ENCODE measurements at places on chromosomes 13 and 19.

- no peak for DNase-seq
Observed at GRCh38 chr13:27570906-27571305, 49.4 kb downstream of the LNX2 start.

DNA sequence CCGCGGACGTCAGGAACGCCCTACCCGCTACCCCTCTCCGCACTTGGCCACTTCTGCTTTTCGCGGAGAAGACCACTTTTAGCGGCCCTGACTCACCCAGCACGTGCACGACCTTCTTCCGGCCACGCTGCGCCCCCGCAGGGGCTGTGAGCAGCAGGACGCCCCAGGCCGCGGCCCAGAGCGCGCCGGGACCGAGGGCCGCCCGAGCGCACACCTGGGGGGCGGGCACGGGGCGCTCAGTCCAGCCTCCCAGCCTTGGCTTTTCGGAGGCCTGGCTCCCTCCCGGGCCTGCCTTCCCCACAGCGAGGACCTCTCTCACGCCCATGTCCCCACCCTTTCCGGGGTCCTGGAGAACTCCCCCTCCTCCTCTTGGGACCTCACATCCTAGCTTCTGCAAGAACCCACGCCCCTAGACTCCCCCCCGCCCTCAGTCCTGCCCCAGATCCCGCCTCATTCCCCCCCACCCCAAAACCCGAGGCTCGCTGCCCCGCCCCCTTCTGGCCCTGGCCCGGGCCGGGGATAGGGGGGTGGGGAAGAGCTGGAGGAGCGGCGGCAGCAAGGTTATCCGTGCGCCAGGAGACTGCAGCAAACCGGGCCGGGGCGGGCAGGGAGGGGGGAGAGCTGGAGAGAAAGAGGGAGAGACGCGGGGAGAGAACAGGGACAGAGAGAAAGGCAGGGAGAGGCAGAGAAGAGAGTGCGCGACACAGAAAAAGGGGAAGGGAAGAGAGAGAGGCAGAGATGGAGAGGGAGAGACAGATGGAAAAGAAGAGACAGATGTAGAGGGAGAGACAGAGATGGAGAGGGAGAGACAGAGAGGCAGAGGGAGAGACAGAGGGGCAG lies 11.5 kb downstream of the TM6SF2 start:
- no peak for DNase-seq

DNA sequence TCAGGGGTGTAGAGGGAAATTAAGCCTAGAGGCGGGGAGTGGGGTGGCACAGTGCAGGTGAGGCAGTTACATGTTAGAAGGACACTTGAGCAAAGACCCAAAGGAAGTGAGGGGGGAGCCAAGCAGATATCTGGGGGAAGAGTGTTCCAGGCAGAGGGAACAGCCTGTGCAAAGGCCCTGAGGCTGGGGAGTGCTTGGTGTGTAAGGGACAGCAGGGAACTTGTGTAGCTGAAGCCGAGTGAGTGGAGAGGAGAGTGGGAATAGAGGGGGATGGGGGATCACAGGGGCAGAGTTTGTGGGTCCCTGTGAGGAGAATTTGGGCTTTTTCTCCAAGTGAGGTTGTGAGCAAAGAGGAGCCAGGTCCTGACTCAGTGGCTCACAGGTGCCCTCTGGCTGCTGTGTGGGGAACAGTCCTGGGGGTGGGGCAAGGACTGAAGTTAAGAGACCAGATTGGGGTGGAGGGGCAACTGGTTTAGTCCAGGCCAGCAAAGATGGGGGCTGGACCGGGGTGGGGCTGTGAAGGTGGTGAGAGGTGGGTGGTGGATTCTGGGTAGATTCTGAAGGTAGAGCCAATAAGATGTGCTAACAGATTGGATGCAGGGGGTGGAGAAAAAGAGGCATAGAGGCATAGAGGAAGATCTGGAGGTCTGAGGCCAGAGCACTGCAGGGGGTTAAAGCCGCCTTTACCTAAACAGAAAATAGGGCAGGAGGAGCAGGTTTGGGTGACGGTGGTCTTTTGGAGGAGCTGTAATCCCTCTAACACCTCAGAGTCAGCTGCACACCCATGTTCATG lies 75.3 kb downstream of the CACNA1A start:
- peak; percentile 22 for DNase-seq

GRCh38 chr13:24033527-24034302 lies 126.8 kb upstream of the SPATA13 start:
- no peak for DNase-seq

GRCh38 chr13:109785141-109785891 lies 1.1 kb downstream of the IRS2 start:
- no peak for DNase-seq
